Myocyte (in vitro differentiated cells): ENCODE measurements at places on chromosomes 2 and 18. TPM values are rescaled to one million over a fixed set of nuclear protein-coding genes. Genes with fewer than 3 reads are reported as not detected.

The TTR gene
- total RNA-seq = not detected in 2 replicates

The ACMSD gene
- total RNA-seq = not detected in 2 replicates

The NCKAP5 gene
- 0.31 and 0.53 TPM in 2 replicates for total RNA-seq

The REG3A gene
- total RNA-seq = not detected in 2 replicates
